ENCODE measurements at places on chromosomes 4 and X.

- no peak for DNase-seq
Measured at GRCh38 chr4:74982546-74983252, 49.8 kb downstream of the PARM1 start.

DNA sequence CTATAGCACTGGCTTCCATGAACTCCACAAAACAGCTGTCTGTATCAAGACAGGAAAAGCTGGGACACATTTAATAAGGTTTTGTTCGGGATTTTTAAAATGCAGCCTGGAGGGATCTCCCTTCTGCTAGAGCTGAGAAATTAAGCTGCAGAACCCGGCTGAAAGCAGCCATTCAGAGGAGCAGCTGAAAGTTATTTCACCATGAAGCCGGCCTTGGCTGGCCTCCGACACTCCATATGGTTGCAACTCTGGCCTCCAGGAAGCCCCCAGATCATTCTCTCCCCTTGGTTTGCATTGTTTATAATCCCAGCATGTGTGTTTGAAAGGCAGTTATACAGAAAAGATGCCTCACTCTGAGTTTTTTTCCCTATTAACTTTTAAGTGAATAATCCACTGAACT, 239.4 kb downstream of the SPATA18 start:
- DNase-seq = no peak

DNA sequence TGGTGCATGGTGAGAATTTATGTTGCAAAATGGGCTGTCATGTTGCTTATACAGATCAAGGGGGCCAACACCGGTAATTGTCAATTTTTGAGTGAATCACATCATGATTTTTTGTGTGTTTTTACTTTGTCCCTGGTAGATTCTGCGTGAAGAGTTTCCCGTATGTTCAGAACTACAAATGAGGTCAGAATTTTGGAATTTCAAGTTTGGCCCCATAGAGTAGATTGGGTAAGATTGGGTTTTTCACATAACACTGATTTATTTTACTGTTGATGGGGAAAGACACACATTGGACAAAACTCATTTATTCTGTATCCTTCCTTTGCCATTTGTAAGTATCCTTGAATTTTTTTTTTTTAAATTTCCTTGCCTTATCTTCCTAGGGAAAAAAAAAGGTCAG, 158.5 kb upstream of the MXRA5 start:
- no peak for DNase-seq

GRCh38 chr4:121957266-121957665, 5.4 kb upstream of the TRPC3 start:
- no peak for DNase-seq

DNA sequence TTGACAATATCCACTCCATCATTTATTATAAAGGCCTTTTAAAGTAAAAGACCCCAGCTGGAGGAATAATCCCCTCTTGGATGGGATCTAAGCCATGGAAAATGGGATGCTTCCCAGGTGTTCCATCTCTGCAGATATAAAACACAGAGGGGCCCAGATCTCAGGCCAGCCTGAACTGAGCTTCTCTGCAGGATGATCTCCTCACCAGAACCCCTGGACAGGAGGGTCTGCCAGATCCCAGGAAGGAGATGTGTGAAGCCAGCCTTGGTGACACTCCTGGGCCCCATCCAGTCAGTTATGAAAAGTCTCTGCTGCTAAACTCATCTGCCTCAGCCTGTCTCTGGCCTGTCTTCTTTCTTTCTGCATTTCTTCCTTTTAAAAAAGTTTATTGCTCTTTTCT, 56.7 kb downstream of the HTRA3 start:
- DNase-seq = no peak

DNA sequence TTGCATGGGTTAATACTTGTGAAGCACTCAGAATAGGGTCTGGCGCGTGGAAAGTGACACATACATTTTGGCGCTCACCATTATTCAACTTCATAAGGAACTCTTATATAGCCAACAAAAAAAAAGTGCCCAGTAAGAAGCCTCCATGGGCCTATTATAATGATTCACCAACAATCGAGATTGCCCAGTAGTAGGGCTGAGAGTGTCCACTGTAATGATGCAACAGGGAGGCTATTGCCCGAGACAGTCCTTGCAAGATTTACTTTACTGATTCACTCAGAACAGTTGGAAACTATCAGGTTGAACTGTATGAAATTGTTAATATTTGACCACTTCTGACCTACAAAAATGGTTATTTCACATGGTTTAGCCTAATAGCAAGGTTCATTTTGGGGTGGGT, 86.0 kb downstream of the PJA1 start:
- DNase-seq = no peak

GRCh38 chr4:1850276-1850675, 5.7 kb downstream of the LETM1 start:
- no peak for DNase-seq

DNA sequence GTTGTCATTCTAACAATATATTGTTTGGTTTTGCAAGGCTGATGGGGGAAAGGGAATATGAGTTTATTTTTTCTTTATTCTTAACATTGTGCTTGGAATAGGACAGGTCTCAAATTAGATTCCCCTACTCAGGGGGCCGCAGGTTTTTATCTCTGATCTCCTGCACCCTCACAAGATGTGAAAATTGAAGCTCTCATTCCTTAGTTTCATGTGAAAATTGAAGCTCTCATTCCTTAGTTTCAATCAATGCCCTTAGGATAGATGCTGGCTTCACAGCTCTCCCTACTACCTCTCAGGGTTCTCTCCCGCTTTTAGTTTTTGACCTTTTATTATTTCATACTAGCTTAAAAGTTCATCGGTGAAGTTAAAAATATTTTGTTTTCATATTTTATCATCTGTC, 12.0 kb downstream of the NEIL3 start:
- DNase-seq = no peak

DNA sequence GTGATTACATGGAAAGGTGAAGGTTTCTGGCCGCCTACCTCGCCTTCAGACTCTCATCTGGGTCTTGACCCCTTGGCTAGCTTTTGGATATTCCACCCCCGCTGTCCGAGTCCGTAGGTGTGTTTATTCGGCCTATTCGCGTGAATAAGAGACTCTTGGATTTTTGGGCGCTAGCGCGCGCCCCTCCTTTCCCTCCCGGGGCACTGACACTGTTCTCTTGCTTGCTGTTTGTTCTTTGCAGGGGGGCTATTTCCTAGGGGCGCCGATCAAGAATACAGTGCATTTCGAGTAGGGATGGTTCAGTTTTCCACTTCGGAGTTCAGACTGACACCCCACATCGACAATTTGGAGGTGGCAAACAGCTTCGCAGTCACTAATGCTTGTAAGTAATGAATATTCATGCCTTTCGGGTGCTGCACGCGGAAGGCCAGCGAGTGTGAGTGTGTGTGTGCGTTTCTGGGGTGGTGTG, 932 bp downstream of the GRIA2 start:
- DNase-seq = no peak

DNA sequence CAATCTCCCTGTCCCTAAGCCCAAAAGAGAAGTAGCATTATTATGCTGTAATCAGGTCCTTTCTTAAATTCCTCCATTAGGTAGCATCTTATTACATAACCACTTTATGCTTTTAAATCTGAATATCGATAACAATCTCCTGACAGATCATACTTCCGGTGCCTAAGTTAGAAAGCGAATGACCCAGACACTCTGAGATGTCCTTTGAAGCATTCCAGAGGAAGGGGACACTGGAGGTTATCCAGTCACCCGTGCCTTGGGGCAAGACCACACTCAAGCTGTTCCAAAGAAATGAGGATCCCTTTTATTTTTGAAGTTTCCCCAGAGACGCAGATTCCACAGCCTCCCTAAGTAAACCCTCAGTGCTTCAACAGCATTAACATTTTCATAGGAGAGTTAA, 125.7 kb downstream of the PALLD start:
- no peak for DNase-seq

DNA sequence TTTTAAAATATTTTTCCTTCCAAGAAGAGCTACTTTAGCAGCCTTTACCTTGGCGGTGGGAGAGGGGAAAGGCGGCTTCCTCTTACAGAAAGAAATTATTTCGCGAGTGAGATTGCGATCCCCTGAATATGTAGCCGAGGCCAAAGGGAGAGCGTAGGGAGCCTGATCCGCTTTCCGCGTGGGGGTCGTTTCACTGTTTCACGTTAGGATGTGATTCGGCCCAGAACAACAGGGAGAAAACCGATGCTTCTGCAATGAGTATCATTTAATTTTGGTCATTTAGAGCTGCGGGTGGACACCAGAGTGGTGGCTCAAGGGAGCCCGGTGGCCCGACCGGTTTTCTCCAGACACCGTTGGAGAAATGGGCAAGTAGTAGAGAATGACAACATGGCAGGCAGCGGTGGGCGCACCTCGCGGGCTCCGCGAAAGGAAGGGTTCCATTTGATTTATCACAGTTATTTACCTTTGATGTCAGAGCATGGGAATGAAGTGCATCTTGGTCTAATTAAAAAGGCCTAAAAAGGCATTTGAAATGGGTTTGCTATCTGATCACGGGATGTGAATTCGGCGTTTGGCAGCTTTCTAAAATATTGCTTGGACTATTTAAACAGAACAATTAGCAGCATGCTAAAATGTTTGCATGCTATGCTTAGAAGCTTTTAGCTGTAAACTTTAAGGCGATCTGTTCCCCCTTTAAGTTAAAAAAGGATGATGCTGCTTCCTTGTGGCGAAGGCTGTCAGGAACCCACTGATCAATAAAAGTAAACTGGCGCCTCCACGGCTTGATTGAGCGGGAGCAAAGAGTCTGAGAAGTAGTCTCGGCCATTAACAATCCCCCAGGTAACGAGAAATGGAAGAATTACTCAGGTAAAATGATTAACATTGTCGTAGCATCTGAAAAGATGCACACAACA, 2.0 kb upstream of the PCDH19 start:
- DNase-seq = no peak

DNA sequence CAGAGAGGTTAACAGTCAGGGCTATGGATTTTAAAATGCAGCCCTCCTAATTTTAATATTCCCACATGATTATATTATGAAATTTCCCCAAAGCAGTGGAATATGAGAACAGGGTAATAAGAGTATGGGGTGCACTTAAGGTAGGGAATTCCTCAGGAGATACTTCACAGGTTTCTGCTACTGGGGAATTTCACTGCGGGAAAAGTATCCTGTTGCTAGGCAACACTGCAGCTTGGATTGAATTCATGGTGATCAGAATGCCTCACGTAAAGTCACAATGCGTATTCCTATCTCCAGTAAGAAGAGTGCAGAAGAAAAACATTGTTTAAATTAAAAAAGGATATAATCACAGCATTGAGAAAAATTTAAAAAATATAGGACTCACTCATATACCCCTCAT, 398.1 kb upstream of the RPS6KA3 start:
- DNase-seq = no peak

Data from activated CD8-positive, alpha-beta T cell treated with anti-CD3 and anti-CD28 coated beads, Interleukin-2, amount 10 ng/mL, durations not matched to agents 7 days and 5 days (primary cell).